Sciatic nerve (tissue), 2 donors: ENCODE measurements at places on chromosomes 1 and 21.

DNA sequence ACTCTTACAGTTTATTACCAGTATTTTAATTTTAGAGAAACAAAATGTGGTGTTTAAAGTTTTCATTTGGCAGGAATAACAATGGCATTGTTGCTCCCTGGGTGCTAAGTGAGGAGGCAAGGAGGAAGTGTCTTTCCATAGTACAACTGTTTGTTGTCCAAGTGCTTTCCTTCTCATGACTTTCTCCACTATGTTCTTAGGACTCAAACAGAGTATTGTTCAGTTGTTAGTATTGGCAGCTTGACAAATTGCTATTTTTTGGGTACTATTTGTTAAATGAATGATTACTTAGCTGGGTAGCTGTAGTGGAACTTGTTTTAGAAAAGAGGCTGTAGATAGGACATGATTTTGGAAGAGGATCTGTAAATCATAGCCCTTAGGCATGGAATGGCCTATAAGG is 7.5 kb downstream of the OTUD3 start:
- no peak for DNase-seq

- no peak for DNase-seq
These were observed 47.8 kb downstream of the AZIN2 start for GRCh38 chr1:33128781-33129180.

- DNase-seq = no peak
These were observed 13.7 kb downstream of the WASF2 start for GRCh38 chr1:27476237-27476636.

DNA sequence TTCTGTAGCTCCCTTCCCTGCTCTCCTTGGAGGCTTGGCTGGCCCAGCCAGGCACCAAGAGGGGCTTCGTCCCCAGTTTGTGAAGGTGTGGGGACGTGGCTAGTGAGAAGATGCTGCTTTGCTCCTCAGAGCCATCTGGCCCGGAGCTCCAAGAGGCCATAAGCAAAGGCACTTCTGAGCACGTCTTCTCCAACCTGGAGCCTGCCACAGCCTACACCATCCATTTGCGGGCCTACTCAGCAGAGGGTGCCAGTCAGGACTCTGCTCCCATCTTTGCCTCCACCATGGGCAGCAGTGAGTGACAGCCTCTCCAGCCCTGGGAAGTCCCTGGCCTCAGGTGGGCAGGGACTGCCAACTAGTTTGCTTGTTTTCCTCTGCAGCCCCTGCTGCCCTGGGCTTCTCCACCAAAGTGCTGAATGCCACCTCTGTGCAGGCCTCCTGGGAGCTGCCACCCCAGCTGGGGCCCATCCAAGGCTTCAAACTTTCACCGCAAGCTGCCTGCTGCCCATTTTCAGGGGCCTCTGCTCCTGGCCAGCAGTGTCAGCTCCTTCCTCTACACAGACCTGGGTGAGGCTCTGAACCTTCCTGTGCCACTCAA is 25.9 kb downstream of the SLC27A3 start:
- no peak for DNase-seq

GRCh38 chr1:147272042-147272441 is 29.6 kb downstream of the CHD1L start:
- no peak for DNase-seq

DNA sequence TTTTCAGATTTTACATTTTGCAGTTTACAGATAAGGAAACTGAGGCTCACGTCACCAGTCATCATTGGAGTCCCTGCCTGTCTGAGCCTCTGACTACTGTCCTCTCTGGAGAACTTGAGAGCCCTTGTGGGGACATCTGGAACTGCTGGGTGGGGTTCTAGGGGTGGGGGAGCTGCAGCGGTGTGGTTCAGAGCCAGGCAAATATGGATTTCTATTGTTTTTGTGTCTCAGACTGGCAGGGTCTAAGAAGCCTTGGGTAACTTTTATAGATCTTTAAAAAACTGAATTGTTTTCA is 46.9 kb downstream of the IER5 start:
- DNase-seq = no peak

- no peak for DNase-seq
These were observed 66.6 kb downstream of the NAV1 start for GRCh38 chr1:201605385-201606010.

GRCh38 chr1:228944935-228945371 is 209.7 kb downstream of the RHOU start:
- DNase-seq = no peak

DNA sequence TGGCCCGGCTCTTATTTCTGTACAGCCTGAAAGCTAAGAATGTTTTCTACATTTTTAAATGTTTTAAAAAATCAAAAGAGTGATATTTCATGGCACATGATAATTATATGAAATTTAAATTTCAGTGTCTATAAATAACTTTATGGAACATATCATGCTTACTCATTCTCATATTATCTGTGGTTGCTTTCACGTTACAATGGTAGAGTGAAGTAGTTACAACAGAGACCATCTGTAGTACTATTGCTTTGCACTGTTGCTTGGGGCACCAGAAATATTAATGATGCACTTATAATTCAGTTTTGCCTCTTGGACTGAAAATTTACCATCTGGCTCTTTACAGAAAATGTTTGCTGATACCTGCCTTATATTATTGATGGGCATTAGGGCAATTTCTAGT is 481.6 kb downstream of the PLPP3 start:
- DNase-seq = no peak

DNA sequence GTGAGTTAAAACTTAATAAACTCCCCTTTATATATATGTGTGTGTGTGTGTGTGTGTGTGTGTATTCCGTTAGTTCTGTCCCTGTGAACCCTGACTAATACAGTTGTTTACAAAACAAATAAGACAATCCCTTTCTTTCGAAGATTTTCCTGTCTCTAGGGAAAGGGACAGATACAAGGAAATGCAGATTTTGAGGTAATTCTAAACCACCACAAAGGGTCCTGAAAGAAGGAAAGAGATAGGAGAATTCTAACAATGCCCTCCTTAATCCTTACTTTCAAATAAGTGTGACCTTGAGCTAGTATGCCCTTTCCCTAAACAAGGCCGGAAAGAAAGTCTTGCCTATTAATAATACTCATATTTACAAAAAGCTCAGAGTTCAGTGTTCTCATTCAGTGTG is 164.8 kb upstream of the COL11A1 start:
- DNase-seq = no peak

DNA sequence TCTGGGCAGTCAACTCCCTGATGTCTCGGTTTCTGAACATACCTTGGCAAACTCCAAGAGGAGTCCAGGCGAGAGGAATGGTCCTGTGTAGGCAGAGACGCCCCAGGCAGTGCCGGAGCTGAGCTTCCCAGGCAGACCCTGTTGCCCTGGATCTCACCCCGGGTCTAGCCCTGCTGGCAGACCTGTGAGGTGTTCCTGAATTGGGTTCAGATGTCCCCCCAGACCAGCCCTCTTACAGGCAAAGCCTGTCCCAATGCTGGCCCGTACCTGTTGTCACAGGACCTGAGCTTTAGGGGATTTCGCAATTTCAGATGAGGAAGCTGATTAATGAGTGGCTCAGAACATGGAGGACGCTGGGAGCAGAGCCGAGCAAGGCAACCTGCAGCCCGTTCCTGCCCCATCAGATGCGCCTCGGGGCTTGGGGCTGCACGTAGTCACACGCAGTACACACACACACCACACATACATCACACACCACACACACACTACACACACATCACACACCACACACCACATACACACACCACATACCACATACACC is 38.5 kb upstream of the PDE9A start:
- DNase-seq = peak; percentile 41

- DNase-seq = peak; percentile 53
These were observed 42.6 kb downstream of the BACE2 start for GRCh38 chr21:41210426-41211059.

DNA sequence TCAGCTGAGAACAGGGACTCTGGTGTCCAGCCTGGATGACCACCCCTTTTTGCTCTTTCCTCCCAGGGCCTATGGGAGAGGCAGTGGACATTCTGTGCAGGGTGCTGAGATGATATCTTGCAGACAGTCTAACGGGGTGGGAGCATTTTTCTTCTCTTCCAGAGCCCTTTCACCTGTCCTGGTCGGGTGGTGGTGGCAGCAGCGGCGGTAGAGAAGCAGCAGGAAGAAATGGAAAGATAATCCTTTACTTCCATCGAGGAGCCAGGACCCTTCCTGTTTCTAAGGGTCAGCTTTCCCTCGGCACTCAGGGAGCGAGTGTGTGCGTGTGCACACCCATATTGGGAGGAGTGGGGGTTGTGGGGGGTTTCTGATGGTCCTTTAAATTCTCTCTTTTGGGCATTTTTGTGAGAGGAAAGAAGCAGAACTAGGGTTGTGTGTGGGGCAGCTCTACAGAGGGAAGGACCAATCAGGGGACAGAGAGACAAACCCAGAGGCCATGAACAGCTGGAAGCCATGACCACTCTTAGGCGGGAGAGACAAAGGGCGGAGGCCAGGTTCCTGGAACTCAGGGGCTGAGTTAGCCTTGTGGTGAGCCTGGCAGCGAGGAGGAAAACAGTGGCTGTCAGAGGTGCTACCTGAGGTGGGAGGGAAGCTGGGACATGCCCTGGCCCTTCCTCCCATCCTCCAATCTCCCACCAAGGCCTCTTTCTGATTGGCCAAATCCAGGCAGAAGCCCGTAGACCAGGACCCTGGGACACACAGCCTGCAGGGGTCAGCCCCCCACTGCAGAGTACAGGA is 31.2 kb upstream of the CSF3R start:
- no peak for DNase-seq

GRCh38 chr1:91680556-91681155 is 180.0 kb downstream of the CDC7 start:
- no peak for DNase-seq

GRCh38 chr1:18820791-18821641 is 38.4 kb downstream of the TAS1R2 start:
- peak; percentile 79 for DNase-seq

- peak; percentile 84 for DNase-seq
These were observed 43.0 kb upstream of the PSEN2 start for GRCh38 chr1:226827458-226827857.

DNA sequence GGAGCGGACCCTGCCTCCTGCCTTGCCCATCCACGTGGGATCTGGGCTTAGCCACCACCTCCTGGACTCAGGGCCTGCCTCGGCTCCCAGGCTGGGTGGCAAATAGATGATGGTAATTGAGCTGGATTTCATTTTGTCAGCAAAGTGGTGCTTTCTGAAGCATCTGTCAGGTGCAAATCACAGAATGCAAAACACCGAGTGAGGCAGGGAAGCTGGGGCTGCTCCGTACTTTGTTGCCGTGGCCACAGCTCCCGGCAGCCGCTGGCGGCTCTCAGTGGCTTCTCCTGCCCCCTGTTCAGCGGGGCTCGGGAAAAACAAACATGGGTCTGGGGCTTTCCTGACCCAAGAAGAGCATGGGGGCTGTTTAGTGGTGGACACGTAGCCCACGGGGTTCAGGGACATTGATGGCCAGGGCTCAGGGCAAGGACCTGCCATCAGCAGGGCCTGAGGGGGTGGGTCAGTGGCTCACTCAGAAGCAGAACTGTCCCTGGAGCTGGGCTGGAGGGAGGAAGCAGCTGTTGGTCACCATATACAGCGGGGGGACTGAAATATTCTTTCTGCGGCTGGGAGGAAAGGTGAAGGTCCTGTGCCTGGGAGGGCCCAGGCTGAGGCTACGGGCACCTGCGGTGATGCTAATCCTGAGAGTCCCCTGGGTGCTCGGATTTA is 130.0 kb upstream of the VAMP3 start:
- DNase-seq = no peak

DNA sequence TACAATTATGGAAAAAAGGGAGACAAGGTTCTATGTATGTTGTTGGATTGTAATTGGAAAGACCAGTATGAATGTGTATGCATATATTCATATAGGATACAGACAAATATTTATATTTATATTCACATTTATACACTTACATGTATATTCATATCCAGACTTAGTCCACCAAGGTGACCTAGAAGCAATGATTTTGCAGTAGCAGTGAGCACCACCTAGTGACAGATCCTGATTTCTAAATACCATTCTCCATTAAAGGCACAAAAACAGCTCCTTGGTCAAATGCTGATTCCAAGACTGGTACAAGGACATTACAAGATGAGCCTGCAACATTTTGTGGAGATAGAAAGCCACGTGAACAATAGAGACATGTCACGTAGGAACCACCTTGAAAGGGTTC is 153.4 kb downstream of the SDCCAG8 start:
- no peak for DNase-seq

- DNase-seq = no peak
These were observed 425.8 kb upstream of the CAMK1G start for GRCh38 chr1:209157546-209158249.

GRCh38 chr1:234773936-234774677 is 164.1 kb upstream of the IRF2BP2 start:
- DNase-seq = no peak

DNA sequence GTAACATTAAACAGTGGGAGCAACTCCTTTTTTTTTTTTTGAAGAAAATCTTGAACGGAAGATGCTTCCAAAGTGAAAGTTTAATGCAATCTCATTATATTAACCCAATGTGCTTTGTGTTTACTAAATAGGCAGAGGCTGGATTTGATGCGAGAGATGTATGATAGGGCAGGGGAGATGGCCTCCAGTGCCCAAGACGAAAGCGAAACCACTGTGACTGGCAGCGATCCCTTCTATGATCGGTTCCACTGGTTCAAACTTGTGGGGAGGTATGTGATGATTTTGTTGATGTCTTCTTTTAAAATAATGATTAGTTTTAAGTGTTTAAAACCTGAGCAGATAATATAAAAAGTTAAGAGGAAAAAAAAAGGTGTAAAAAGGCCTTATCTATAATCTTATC is 74.2 kb upstream of the PGD start:
- no peak for DNase-seq

- DNase-seq = no peak
These were observed 1145.1 kb upstream of the NCAM2 start for GRCh38 chr21:19853061-19853460.

DNA sequence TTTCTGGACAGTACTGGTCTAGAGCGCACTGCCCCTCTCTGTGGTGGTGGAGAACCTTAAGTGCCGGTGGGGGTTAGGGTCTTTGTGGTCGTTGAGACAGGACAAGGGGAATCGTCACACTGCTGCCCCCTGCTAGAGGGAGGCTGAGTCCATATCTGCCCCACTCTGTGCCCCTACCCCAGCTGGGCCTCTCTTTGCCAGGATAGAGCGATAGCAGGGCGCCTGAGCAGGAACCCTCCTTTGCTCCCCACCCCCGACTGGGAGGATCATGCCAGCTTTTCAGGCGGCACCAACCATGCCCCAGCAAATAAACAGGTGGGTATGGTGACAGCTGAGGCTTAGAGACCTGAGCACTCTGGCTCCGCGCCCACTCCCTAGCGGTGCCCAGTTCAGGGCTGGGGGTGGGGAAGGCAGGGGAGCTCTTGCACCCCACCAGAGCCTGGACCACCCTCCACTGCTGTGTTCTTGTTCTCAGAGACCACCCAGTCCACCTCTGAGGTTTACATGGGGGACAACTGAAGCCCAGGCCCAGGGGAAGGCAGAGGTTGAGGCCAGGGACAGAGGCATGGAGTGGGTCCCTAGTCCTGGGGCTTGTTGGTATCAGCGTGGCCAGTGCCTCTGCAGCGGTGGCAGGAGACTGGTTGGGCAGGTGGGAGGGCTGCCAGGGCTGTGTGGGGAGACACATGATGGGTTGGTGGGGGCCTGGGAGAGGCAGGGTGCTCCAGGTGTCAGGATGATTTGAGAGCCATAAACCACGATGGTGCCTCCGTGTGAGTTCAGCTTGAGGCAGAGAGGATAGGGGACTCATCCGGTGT is 1.6 kb downstream of the PADI2 start:
- DNase-seq = no peak

- DNase-seq = no peak
These were observed 105.1 kb downstream of the SEC16B start for GRCh38 chr1:177864538-177865305.

- no peak for DNase-seq
These were observed 18.3 kb upstream of the HYI start for GRCh38 chr1:43472087-43472462.

- no peak for DNase-seq
These were observed 2.3 kb downstream of the DHX9 start for GRCh38 chr1:182841368-182841988.

- DNase-seq = no peak
These were observed 8.6 kb upstream of the EDN2 start for GRCh38 chr1:41493117-41493536.
